ENCODE measurements at places on chromosomes 6 and 20. TPM values are rescaled to one million over a fixed set of nuclear protein-coding genes. Genes with fewer than 3 reads are reported as not detected.

The TEAD3 gene
- total RNA-seq = 54.3 TPM

The MAFB gene
- total RNA-seq = 13.4 TPM

DNA sequence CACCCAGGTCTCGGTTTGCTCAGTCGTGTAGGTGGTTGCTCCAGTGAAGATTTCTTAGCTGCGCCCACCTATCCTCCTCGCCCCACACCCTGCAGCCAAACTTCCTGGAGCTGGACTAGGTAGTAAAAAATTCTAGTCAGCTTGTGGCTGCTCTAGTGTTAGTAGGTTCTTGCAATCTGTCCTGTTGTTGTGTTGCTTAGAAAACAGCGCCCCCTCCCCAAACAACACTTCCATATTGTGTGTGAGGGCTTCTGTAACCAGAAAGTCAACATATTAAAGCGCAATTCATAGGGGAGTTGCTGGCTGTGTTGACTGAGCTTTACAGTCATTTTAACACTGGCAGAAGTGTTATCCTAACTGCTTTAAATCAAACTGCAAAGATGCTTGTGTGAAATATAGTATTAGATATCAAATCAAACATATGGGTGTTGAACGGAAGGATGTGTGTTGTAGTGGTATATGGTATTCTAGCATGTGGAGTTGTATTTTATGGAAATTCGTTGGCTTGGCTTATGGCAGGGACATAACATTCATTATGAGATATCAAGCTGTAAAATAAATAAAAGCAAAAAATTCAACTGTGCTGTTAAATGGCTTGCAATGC is 122.5 kb downstream of the ARID1B start:
- no peak for DNase-seq

DNA sequence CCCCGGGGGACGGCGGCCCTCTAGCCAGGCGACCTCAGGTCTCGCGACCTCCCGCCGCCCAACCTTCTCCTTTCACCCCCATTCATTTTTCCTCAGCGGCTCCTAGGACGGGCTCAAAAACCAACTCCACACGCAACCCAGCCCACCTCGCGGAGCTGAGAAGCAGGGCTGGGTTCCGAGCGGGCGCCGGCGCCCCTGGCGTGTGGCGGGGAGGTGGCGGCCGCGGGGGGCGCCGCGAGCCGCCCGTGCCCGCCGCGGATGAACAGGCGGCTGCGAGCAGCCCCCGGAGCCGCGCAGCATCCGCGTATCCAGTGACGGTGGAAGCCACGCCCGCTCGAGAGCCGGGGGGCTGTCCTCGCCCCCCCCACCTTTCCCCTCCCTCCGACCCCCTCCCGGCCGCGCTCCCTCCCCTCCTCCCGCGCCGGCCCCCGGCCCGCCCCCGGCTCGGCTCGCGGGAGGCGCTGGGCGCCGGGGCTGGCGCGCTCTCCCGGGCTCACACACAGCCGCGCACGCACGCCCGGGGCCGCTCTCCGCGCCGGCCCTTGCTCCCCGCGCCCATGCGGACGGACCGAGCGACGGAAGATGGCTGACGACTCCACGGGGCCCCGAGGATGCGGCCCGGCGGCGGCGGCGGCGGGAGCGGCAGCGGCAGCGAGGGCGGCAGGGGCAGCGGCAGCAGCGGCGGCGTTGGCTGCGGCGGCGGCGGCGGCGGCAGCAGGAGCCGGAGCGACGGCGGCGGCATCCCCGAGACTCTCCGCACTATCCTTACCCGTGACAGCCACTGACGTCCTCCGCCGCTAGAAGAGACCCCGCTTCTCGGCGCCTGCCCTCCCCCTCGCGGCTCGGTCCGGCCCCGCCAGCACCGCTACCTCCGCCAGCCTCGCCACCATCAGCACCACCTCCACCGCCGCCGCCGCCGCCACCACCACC is at the start of gene SOBP:
Gene SOBP, plus strand, starts transcription at position 482 of the 930 bp plus-strand sequence. CDS start 500 bp downstream, outside the sequence.
- peak; percentile 84 for DNase-seq

DNA sequence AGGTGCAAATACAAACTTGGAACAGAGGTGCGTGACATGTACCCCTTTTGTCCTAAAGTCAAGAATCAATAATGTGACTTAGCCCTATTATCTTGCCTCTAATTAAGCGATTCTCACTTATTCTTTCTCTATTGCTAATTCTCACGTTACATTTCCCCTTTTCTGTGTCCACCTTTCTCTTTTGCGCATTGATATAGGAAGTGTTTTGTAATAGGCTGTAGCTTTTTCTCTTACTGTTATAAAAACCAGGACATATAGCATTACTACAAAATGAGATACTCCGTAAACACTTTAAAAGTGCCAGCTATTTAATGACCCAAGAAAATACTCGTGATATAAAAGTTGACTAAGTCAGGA is 669 bp upstream of the TMEM30A start:
- DNase-seq = no peak

DNA sequence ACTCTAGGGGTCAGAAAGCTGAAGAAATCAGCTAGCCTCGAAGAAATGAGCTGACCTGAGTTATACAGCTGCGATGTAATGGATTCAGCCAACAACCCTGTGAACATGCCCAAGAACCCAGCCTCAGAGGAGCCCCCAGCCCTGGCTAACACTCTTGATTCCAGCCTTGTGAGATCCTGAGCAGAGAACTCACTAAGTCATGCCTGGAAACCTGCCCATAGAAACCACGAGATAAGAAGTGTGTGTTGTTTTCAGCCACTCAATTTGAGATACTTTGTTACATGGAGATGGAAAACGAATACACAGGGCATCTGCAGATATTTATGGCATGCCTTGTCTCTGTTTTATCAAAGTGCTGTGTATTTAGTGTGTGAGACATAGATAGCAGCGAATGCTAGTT is 265.2 kb downstream of the QKI start:
- DNase-seq = no peak

DNA sequence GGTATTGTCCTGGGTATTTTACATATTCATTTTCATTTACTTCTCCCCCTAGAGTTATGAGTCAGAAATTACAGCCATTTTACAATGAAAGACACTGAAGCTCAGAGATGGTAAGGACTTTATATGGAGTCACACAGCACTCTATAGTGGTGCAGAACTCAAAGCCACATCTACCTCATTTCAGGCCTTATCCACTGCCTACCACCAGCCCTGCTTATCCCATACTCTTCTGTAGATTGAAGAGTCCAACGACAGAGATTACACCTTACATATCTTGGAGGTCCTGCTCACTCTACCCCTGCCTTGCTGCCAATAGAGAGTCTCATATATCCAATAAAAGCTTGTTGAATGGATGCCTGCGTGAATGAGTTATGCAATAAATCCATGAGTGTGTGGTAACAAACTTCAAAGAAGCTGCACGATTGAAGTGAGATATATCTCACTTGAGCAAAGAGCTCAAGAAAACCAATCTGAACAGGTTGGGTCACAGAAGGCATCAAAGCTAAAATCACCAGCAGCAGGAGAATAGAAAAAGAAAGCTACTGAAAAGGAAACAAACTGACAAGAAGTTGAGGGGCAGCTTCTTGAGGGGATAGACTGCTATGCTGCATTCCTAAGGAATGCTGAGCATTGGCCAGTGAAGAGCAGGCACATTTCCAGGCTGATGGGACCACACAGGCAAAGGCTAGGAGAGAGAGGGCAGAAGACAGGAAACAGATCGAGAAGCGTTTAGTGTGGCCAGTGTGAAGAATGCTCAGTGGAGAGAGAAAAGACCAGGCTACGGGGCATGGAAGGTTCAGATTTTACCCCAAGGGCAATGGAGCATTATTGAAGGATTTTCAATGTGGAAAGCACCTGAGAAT is 585.6 kb downstream of the DHX35 start:
- no peak for DNase-seq

DNA sequence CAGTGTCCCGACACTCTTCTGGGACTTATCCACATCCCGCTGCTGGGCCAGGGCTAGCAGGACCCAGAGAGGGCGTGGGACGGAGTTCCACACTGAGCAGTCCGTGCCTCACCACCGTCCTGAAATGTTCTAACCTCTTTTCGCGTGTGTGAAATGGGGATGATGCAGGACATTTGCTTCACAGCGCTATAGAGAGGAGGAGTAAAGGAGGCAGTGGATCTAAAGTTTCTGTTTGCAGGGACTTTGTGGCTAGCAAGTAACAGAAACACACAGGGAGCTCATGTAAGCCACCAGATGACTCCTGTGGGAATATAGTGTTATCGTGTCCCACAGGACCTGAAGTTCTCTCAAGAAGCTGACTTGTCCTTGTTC is 634 bp downstream of the ITPA start:
- DNase-seq = no peak

DNA sequence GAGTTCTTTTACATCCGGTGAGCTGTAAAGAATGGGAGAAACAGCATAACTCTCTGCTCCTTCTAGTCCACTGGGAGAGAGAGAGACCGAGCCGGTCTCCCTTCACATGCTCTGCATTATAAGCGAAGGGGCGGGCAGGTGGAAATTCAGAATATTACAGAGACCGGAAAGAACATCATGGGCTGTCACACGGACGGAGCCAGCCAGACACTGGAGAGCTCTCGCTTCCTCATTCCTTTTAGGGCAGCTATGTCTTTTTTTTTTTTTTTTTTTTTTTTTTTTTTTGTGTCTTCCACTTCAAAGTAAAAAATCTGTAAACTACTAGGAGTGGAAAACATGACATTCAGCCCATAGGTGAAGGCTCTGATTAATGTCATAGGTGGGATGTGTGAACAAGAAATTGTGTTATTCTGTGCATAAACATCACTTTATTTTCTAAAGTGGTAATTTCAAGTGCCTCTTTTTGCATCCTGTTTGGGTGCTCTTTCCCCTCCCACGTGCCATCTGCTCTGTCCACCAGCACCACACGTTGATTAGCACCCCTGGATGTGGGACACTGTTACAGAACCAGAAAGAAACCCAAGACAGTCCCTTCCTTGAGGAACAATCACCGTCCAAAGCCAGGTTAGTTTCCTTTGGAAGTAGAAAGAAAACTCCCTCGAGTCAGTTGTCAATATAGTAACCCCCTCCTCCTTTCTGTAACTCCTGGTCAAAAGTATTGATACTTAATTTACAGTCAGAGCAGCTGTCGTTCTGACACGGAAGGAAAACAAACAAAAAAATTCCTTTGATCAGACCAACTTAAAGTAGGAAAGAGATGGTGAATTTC is at the start of gene TAGAP:
Gene TAGAP, minus strand, starts transcription at position 93 of the 829 bp plus-strand sequence. CDS start 845 bp downstream, outside the sequence.
- DNase-seq = peak; percentile 68
